Hematopoietic multipotent progenitor cell treated with erythropoietin and hydrocortisone succinate and interleukin-3 and kit ligand, for 8 days (in vitro differentiated cells): ENCODE measurements at places on chromosomes 6 and 20.

GRCh38 chr20:52313341-52313963 lies 121.9 kb upstream of the ZFP64 start:
- no peak for DNase-seq

DNA sequence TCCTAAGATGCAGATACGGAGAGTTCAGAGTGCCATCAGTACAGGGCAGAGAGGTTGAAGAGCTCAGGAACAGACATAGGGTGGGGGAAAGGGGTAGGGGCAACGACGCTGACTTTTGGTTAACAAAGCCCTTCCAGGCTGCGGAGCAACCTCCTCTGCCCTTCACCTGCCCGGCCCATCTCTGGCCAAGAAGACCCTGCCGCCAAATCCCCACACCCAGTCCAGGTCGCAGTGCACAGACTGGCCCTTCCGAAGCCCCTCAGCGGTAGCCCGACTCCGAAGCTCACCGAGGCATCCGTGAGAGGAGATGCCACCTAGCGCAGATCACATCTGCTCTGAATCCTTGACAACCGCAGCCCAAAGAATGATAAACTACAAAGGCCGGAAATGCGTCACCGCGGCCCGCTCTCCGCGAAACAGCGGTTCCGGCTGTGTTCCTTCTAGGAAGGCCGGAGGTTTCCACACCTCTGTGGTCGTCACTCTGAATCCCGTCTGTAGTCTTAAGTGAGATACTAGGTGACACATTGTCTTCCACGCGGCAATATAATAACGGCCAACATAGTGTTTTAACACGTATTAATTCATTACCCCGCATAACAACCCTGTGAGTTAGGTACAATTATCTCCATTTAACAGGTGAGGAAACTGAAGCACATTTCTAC lies at the start of gene ZSCAN23:
Gene ZSCAN23 (minus strand): TSS at position 380 of the 662 bp plus-strand sequence. CDS start 7,225 bp downstream, outside the sequence.
- DNase-seq: peak; percentile 74

- no peak for DNase-seq
These were observed 21.1 kb upstream of the NEDD9 start for GRCh38 chr6:11253594-11253993.

DNA sequence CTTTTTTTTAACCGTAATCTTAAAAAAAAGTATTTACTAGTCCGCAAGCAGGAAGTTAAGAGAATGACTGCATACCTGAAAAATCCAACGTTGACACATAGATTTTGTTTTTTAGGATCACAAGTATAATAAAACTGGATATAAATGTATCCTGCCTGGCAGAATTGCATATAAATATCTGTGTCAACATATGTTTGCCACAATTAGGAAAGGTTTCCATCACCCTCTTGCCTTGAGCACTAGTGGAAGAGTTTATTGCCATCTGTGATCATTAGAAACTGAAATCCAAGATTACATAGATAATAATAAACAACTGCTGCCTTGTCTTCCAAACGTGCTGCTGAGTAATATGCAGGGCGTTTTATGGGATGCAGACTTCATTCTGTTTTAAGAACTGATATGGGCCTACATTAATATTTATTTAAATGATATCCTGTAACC lies 27.9 kb downstream of the PLEKHG1 start:
- DNase-seq: no peak

GRCh38 chr6:99349171-99350141 lies at the start of gene FAXC:
TSS of gene FAXC (minus strand) at chr6:99349674. CDS start at chr6:99349372, 302 bp downstream.
- DNase-seq: no peak

GRCh38 chr6:18100296-18100695 lies 22.2 kb downstream of the NHLRC1 start:
- DNase-seq: no peak

- no peak for DNase-seq
These were observed 253.2 kb downstream of the PLCB1 start for GRCh38 chr20:8385247-8385646.

DNA sequence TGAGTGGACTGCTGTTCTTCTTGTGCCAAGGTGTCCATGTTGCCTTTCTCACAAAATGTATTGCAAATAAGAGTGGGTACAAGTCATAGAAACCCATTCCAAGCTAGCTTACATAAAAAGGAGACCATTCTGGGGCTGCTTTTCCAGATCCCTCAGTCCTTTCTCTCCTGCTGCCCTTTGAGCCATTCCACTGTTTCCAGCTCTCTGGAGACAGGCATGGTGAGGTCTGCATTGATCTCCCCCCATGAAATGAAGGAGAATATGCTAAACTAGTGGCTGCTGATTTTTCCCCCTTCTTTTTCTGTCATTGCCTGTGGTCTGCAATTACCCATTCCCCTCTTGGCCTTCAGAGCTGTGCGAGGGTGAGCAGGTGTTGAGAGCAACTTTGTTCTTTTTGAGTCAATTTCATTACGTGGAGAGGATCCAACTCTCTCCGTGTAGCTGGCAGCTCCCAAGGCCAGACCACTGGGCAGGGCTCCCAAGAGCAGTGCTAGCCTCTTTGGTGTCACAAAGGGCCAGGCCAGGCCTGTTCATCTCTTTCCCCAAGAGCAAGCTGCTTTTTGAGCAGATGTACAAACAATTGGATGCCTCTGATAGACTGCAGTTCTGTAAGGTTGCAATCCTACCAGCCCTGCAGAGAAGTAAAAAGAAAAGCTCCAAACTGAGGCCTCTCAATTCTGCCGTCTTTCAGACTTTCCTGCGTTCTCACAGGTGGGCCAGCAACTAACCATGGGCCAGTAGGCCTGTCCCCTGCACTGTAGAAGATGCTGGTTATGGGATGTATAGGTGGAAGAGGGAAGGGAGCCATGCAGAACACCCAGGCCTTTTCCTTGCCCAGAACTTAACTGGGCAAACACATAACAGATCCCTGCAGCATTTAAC lies 96.1 kb upstream of the ARMC2 start:
- no peak for DNase-seq

DNA sequence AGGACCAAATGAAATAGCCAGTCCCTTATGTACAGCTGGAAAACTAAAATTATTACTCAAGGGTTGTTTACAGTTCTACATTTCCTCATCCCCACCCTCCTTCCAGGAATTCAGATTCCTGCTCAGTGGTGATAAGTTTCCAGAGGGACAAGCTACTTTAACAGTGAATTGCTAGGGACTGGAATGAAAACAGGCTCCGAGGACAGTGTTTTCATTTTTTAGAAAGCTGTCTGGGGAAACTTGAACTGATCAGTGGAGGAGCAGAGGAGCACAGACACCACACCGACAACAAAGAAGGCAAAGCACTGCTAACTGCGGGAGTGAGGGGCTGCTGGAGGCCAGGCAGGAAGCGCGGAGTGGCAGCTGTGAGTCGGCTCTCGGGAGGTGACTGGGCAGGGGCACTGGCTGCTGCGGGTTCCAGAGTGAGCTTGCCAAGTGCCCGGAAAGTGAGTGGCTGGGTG lies 322.2 kb downstream of the ESR1 start:
- DNase-seq: no peak

DNA sequence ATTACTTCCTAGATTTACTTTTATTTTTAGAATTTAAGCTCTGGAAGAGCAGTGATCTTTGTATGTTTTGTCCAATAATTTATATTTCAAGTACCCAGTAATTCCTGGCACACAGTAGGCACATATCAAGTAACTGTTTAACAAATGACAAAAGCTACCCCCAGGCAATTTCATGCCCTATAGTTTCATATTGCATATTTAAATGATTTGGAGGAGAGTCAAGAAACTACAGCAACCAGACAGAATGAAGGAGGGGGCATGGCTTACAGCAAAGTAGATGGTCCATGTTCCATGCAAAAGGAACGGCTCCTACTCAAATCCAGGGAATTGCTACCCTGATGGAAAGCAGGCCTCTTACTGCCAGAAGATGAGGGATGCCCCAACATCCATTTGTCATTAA lies 113.5 kb downstream of the ARHGAP18 start:
- no peak for DNase-seq

GRCh38 chr6:136990754-136991153 lies 54.0 kb downstream of the IL20RA start:
- DNase-seq: no peak

- DNase-seq: no peak
These were observed 627.5 kb downstream of the COL12A1 start for GRCh38 chr6:74578339-74578738.

GRCh38 chr20:4413314-4414049 lies 308.2 kb upstream of the PRND start:
- DNase-seq: no peak

- no peak for DNase-seq
These were observed 1.1 kb downstream of the PERP start for GRCh38 chr6:138105880-138106664.

DNA sequence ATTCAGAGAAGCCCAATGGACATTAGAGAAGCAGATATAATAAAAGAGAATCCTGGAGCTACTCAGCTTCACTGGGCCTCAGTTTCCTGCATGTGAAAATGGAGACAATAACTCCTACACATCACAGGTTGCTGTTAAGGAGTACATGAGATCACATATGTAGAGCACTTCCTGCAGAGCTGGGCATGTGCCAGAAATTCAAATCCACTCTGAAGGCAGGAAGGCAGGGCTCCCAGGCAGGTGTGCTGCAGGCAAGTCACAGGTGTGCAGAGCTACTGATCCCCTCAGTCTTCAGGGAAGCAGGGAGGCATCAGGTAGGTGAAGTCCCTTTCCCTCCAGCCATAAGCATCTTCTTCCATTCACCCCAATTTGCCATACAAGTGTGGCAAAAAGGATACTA lies 48.0 kb downstream of the DST start:
- no peak for DNase-seq

- DNase-seq: no peak
These were observed 18.7 kb downstream of the TFEB start for GRCh38 chr6:41716516-41717391.

DNA sequence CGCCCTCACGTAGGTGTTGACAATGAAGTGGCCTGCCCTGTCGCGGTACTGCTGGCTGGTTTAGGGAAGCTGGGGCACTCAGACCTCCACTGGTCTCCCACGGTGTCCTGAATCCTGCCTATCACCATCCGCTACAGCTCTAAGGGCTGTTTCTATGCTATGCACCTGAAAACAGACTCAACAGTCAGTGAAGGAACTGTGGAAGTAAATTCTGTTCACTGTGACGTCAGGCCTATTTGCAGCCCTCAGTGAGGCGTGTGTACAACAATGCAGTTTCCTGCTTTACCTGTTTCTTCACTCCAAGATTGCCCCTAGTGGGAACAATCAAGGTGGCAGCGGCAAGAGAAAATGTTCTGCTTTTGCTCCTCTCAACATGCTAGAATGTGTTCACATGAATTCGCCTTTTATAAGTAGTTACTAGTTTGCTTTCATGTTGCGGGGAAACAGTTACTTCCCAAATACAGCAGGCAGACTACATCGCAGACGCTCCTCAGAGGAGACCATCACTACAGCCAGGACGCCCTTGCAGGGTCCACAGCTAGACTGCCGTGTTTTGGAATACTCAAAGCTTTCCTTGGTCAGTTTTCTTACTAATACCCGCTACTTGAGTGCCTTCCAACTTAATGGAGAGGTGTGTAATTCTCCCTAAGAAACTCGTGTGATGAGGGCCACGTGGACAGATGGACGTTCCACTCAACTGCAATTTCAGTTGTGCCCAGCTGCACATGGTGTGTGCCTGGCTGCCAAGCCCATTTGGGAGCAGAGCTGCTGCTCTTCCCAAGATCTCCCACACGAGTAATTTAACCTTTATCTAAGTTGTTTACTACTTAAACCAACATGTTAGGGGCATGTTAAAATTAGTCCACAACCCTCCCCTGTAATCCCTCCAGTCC lies 25.4 kb downstream of the DIDO1 start:
- DNase-seq: no peak

DNA sequence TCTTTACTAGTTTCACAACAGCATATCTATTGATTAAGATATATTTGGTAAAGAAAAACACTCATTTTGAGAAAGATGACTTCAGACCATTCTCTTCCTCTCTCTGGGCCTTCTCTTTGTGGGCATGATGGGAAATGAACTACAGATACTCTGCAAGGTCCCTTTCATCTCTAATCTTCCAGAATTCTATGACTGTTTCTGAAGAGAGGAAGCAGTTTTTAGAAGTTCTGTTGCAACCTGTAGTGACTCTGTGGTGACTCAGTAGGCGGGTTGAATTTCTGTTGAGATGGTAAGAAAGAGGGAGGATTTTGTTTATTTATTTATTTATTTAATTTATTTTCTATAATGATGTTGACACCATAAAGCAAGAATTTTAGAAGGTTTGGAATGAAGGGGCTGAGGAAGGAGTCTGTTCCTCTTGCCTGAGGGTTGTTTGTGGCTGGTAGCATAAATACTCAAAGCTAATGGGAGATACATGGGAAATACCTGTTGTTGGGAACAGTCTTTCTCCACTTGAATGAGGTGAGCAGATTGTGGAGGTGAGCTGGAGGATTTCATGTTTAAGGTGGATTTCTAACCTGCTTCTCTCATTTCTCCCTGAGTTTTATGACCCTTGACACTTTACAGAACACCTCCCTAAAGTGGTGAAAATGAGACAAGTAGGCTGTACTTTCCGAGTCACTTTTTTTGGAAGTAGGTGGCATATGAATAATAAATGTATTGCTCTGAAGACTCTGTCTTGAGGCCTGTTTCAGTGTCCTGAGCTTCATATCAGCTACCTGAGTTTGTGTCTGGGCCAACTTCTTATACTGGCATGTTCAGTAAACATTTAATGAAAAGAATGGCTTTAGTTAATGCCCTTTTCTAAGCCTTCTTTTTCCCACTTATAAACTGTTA lies 15.0 kb downstream of the ACSS2 start:
- DNase-seq: peak; percentile 24

DNA sequence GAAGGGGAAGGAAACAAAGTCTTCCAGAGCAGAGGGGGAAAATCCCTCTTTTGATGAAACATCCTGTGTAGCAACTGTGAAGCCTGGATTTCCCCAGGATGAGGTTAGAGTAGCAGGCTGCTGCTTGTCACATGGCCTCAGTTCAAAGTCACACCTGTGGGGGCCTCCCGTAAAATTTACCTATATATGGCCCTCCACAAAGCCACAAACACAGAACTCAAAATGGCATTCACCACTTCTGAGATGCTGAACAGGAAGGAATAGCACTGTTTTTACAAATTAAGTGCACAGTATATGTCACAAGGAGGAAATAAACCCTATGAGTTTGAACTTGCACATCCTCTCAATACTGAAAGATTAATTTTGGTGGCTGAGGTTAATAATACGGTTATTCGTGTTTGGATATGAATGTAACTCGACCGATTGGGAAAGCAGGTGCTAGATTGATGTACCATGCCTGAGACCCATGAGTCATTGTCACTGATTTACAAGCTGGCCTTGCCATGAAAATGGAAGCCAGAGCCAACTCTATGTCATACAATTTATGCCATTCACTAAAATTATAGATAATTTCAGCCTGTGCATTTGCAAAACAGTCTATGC lies 70.6 kb downstream of the SGK1 start:
- DNase-seq: no peak

DNA sequence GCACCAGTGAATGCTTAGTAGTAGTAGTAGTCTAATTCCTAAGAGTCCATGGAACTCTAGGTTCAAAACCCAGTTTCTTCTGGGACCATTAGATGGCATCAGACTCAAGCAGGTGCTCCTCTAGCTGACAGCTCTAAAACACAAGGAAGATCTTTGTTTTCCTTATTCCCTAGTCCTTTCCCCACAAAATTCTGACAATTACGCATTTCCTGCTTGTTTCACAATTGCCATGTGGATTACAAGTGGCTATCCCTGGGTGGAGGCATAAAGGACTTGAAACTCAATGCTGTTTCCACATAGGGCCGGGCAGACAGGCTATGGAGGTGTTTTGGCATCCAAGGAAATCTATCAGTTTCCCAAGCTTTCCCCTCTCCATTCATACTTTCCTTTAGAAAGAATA lies 9.2 kb upstream of the HLA-DOB start:
- DNase-seq: peak; percentile 11

GRCh38 chr20:1108437-1108920 lies 9.9 kb upstream of the PSMF1 start:
- DNase-seq: peak; percentile 70

GRCh38 chr20:56987986-56988385 lies 278.5 kb downstream of the BMP7 start:
- DNase-seq: no peak

GRCh38 chr20:38604873-38605303 lies 3.3 kb downstream of the ARHGAP40 start:
- no peak for DNase-seq
